ENCODE measurements at places on chromosomes 16 and 17.

- DNase-seq: no peak
These were observed 731 bp downstream of the IKZF3 start for GRCh38 chr17:39863244-39863917.

DNA sequence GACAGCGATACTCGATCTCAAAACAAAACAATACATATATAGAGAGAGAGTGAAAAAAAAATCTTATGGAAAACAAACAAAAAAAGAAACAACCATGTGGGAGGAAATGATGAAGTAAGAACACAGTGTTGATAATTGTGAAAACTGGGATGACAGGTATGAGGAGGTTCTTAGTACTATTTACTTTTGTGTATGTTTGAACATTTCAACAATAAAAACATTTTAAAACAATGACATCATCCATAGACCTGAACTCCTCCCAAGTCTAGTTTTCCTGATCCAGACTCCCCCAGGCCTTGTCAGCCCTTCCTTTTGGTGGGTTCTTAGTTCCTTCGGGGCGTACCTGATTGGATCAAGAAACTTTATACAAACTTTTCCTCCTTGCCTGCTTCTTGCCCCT lies 51.7 kb downstream of the CCDC42 start:
- DNase-seq: no peak

- no peak for DNase-seq
These were observed 10.6 kb downstream of the GTF3C1 start for GRCh38 chr16:27539120-27539519.

- no peak for DNase-seq
These were observed 199.5 kb downstream of the SNX29 start for GRCh38 chr16:12176051-12176450.

- DNase-seq: no peak
These were observed 53.8 kb downstream of the PRMT7 start for GRCh38 chr16:68364561-68364998.

- no peak for DNase-seq
These were observed 220.1 kb downstream of the FOXL1 start for GRCh38 chr16:86798247-86799041.

- no peak for DNase-seq
These were observed 1014.2 kb upstream of the CDH8 start for GRCh38 chr16:63050391-63050790.

DNA sequence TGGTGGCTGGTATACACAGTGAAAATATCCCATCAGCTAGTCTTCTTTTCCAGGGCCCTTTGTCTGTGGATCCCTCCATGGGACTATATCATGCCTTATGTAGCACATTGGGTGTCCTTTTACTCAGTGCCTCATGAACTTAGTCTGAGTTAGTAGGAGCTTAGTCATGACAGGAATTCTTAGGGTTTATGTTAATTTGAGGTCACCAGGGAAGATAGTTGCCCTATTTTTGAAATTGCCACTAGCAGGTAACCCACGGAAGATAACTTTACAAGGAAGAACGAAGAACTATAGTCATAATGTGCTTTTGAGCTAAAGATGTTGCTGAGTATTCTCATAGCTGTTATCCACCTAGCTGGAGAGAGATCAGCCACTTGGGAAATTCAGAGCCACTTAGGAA lies 14.8 kb upstream of the PLK1 start:
- DNase-seq: no peak

DNA sequence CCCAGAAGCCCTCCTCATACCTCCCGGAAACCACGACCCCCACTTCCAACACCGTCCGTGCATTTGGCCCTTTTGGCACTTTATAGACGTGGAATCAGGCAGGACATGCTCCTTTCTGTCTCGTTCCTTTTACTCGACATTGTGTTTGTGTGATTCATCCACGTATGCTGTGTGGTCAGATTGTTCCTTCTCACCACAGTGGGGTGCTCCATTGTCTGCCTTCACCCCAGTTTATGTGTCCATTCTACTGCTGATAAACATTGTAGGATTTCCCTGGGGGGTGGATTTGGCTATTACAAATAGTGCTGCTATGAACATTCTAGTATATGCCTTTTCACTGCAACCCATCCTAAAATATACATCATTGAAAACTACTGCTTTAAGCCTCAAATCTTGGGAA lies 28.9 kb upstream of the RPH3AL start:
- no peak for DNase-seq

- no peak for DNase-seq
These were observed 178.0 kb upstream of the DYNLRB2 start for GRCh38 chr16:80362816-80363215.

DNA sequence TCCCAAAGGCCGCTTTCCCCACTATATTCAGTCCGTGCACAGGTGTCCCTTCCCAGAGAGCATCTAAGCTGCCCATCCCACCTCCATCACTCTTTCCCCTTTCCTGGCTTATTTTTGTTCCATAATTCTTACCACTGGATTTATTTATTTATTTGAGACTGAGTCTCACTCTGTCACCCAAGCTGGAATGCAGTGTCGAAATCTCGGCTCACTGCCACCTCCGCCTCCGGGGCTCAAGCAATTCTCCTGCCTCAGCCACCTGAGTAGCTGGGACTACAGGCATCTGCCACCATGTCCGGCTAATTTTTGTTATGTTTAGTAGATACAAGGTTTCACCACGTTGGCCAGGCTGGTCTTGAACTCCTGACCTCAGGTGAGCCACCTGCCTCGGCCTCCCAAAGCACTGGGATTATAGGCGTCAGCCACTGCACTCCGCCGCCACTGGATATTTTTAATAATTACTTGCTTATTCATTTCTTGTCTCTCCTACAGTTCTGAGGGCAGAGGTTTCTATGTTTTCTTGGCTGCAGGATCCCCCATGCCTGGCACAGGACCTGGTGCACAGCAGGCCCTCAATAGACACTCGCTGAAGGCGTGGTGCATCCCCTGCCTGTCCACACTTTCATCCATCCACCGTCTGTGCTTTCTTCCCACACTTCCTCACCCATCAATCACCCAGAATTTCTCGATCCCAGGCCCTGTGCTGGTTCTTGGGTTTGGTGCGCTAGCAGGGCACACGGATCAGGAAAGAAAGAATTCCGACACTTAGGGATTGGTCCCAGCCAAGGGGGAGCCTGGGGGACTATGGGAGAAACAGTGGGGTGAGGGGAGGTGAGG lies 9.9 kb upstream of the ADGRG1 start:
- DNase-seq: no peak

- no peak for DNase-seq
These were observed 2.9 kb downstream of the GLP2R start for GRCh38 chr17:9828296-9829295.

- no peak for DNase-seq
These were observed 38.4 kb downstream of the RMI2 start for GRCh38 chr16:11383481-11384183.

- no peak for DNase-seq
These were observed 1014.4 kb upstream of the GOT2 start for GRCh38 chr16:59748531-59748930.

- peak; percentile 52 for DNase-seq
These were observed 847 bp upstream of the PSMC3IP start for GRCh38 chr17:42578282-42578869.

DNA sequence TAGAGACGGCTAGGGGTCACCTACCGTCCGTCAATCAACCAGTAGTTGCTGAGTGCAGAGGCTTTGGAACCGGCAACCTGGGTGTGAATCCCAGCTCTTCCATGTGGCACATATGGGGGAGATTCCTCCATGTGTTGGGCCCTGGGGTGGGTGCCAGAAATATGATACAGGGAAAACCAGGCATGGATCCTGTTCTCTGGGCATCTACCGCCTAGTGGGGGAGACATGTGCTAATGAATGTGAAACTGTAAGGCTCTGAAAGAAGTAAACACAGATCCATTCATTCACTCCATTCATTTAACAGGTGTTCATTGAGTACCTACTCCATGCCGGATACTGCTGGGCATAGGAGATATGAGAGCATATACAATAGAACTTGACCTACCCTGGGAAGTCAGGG lies 39.5 kb upstream of the SDK2 start:
- no peak for DNase-seq

DNA sequence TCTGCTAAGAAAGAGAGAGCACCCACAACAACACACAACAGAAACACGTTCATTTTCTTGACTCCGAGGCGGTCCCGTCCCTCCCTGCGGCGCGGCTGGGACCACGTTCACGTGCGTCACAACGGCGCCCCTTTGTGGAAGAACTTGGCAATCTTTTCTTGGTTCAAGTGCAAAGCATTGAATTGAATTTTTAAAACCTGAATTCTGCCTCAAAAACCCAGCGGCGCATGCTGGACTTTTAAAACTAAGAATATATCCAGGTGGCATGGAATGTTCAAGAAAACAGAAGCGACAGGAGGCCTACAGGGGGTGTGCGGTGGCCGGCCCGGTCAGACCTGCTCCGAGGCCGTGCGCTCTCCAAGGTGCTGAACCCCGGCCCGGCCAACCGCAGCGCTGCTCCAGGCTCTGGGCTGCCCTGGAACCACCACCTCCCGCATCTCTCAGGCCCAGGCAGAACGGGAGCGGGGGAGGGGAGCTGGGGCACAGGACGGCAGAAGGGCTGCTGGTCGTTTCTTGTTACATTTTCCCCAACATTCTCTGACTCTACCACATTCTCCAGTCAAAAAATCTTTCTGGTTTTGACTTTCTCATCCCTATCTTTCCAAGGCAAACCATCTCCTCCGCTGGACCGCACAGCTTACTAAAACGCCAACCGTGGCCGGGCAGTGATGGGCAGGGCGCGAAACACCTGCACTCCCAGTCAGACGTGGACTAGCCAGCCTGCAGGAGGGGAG lies 3.4 kb upstream of the HEXD start:
- no peak for DNase-seq
